ENCODE measurements at places on chromosomes 1 and 21. TPM values are rescaled to one million over a fixed set of nuclear protein-coding genes. Genes with fewer than 3 reads are reported as not detected.
A peak's percentile ranks its signal among the peaks of the same experiment; 100 is the strongest.

FAM131C gene
- total RNA-seq, result not detected

ZNF695 gene
- total RNA-seq, result 13.2 TPM

KIF21B gene
- 0.13 TPM for total RNA-seq

MARK1 gene
- not detected for total RNA-seq

- H3K36me3 ChIP-seq, result no peaks in the 10 kb centered on the region
- no peak overlapping the region for H3K27ac ChIP-seq
- DNase-seq, result peak; percentile 42
- H3K4me3 ChIP-seq, result no peak overlapping the region
Measured at GRCh38 chr1:64921771-64922170, 44.6 kb downstream of the JAK1 start.

- H3K27me3 ChIP-seq, result no peaks in the 10 kb centered on the region
- H3K4me3 ChIP-seq, result no peak overlapping the region
- DNase-seq, result peak; percentile 89
- peak overlapping the region; percentile 51 for H3K27ac ChIP-seq
- peaks cover 40% of the 10 kb centered on the region for H3K36me3 ChIP-seq
- peaks cover 55% of the 10 kb centered on the region for H3K4me1 ChIP-seq
Measured at GRCh38 chr1:93585059-93585966, 96.3 kb downstream of the BCAR3 start.

GRCh38 chr1:77349275-77349674, 67.5 kb downstream of the AK5 start:
- H3K36me3 ChIP-seq, result no peaks in the 10 kb centered on the region
- no peak for DNase-seq
- H3K27ac ChIP-seq, result no peak overlapping the region
- H3K4me1 ChIP-seq, result no peaks in the 10 kb centered on the region

GRCh38 chr1:200896531-200897196, 2.0 kb downstream of the INAVA start:
- H3K4me1 ChIP-seq, result peaks cover 88% of the 10 kb centered on the region
- peak overlapping the region; percentile 79 for H3K27ac ChIP-seq
- DNase-seq, result peak; percentile 93
- H3K36me3 ChIP-seq, result peaks cover 6% of the 10 kb centered on the region

- H3K27me3 ChIP-seq, result peaks cover 4% of the 10 kb centered on the region
- H3K27ac ChIP-seq, result no peak overlapping the region
- H3K4me1 ChIP-seq, result peaks cover 11% of the 10 kb centered on the region
- no peaks in the 10 kb centered on the region for H3K36me3 ChIP-seq
- H3K4me3 ChIP-seq, result no peak overlapping the region
Measured at GRCh38 chr1:53342735-53343470, 15.0 kb upstream of the LRP8 start.

- no peak for DNase-seq
- no peak overlapping the region for H3K27ac ChIP-seq
- H3K4me3 ChIP-seq, result no peak overlapping the region
Measured at GRCh38 chr1:109969907-109970306, 14.7 kb upstream of the AHCYL1 start.

DNA sequence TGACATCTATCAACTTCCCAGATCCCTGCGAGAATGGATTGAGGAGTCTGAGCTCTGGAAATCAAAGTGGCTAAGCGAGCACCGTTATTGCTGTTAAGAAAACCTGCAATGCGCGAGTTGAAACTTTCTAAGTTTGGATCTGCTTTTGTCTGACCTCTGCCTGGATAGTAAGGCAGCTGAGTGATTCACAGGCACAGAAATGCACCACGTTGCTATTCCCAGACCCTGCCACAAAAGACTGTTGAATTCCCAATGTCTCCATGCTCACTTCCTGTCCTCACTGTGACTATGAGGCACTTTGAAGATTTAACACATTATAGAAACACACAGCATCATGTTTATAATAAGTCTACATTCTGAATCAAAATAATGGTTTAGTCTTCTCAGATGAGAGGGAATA, 27.1 kb upstream of the CNIH3 start:
- no peaks in the 10 kb centered on the region for H3K27me3 ChIP-seq

DNA sequence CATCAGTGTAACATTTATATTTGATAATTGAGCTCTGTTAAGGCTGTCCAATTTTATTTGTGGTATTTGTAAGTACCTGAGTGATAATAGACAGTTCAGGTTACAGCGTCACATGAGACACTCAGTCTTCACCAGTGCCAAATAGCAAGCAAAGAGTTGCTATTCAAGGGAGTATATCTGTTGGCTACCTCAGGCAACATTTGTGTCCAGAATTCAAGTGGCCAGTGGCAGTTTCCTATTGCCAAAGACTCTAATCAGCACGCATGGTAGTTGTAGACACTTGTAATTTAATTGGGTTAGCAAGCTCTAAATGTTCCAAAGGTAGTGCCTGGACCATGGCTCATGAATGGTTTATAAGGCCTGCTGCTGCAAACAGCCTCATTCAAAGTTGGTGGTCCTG, 1524.3 kb upstream of the B3GALT2 start:
- no peaks in the 10 kb centered on the region for H3K4me1 ChIP-seq
- no peaks in the 10 kb centered on the region for H3K36me3 ChIP-seq
- DNase-seq, result no peak
- H3K27me3 ChIP-seq, result no peaks in the 10 kb centered on the region

DNA sequence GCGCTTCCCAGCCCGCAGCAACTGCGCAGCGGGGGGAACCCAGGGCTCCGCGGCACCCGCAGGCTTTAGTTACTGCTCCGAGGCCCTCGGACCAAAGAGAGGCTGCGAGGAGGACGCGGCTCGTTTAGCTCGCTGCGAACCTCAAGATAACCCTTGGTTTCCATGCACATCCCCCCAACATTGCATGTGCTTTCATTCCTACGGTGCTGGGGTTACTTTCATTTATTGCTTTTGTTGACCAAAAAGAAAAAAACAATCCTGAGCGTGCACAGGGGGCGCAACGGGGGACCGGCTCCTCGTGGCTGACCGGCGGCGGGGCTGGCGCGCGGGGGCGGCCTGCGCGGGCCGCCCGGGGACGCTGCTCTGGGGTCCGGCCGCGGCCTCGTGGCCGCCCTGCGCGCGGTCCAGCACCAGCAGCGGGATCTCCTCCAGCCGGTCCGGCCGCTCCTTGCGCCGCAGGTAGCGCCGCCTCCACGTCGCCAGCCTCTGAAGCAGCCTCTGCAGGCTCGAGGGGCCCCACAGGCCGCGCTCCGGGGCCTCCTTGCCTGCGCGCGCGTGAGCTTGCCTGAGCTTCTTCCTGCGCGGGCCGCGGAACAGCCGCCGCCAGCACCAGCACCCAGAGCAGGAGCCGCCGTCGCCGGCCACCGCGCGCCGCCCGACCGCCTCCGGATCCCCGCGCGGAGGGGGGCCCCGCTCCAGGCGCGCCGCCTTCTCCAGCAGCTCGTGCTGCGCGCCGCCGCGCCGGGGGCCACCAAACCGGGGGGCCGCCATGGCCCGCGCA, 77.4 kb downstream of the DESI2 start:
- no peak for DNase-seq
- H3K4me3 ChIP-seq, result peak overlapping the region; percentile 58
- H3K27me3 ChIP-seq, result no peaks in the 10 kb centered on the region
- no peak overlapping the region for H3K27ac ChIP-seq
- peaks cover 9% of the 10 kb centered on the region for H3K4me1 ChIP-seq

DNA sequence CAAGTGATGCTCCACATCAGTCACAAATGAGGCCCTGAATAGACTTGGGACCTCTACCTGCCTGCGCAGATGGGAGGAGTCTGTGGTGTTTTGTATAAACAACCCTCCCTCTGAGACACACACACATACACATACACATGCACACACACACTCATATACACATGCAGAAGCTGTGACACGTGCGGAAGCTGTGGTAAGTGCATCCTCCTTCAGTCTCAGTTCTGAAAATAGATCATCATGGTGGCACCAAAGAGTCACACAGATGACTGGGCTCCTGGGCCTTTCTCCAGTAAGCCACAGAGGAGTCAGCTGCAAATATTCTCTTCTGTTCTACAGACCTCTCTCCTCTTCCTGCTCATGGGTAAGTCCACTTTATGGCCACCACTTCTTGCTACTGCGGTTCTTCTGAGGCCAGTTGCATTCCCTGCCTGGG, at the start of gene LY9:
Gene LY9, plus strand, starts transcription at position 224 of the 433 bp plus-strand sequence. Its CDS starts 14 bp downstream, at position 238.
- no peaks in the 10 kb centered on the region for H3K27me3 ChIP-seq
- no peak for DNase-seq
- no peaks in the 10 kb centered on the region for H3K36me3 ChIP-seq
- no peaks in the 10 kb centered on the region for H3K4me1 ChIP-seq

DNA sequence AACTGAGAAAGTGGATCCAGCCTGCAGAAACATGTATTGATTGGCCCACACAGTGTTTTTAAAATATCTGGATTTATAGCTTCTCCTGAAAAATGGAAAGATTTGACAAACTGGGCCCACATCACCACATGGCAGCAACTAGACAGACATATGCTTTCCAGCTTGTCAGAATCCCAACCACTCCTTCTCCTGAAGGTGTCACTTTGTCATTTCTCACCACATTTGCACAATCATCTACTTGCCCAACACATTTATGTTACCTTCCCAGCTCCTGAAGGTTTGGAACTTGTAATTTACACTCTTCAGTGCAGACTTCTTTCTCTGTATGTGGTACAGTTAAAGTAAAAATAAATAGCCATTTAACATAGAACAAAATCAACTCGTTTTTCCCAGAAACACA, 126.1 kb upstream of the KIAA1614 start:
- H3K4me3 ChIP-seq, result no peak overlapping the region
- H3K27ac ChIP-seq, result no peak overlapping the region
- no peaks in the 10 kb centered on the region for H3K27me3 ChIP-seq
- H3K4me1 ChIP-seq, result peaks cover 10% of the 10 kb centered on the region
- H3K36me3 ChIP-seq, result no peaks in the 10 kb centered on the region

DNA sequence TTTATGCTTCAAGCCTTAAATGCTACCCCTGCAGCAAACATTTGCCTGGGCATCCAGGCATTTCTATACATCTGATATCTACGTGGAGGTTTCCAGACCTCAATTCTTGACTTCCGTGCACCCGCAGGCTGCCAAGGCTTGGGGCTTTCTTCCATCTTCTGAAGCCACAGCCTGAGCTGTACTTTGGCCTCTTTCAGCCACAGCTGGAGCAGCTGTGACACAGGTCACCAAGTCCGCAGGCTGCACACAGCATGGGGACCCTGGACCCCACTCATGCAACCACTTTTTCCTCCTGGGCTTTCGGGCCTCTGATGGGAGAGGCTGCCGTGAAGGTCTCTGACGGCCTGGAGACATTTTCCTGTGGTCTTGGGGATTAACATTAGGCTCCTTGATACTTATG, 5.4 kb upstream of the HAO2 start:
- no peak overlapping the region for H3K27ac ChIP-seq
- H3K36me3 ChIP-seq, result no peaks in the 10 kb centered on the region
- no peak overlapping the region for H3K4me3 ChIP-seq
- no peak for DNase-seq
- no peaks in the 10 kb centered on the region for H3K27me3 ChIP-seq

- no peaks in the 10 kb centered on the region for H3K4me1 ChIP-seq
- DNase-seq, result no peak
- no peak overlapping the region for H3K4me3 ChIP-seq
Measured at GRCh38 chr1:43451157-43451591, 2.6 kb downstream of the HYI start.

- H3K27ac ChIP-seq, result no peak overlapping the region
- no peaks in the 10 kb centered on the region for H3K36me3 ChIP-seq
- DNase-seq, result no peak
- H3K4me3 ChIP-seq, result no peak overlapping the region
Measured at GRCh38 chr1:215007880-215008279, 74.7 kb upstream of the KCNK2 start.

DNA sequence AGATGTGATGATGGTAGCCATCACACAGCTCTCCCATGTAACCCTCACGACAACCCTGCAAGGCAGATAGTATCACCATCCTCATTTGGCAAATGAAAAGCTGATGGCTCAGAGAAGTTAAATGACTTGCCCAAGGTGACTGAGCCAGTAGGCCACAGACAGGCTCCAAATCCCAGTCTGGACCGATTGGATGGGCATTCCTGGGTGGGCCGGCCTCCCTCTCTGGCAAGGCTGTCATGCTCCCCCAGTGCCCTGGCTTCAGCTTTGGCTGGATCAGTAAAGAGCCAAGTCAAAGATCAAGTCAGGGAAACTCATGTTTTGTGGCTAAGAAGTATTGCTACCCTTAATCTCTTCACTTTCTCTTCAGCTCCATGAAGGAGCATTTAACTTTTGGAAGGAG, 41.2 kb downstream of the CDCP2 start:
- DNase-seq, result no peak
- H3K4me1 ChIP-seq, result peaks cover 8% of the 10 kb centered on the region
- no peak overlapping the region for H3K27ac ChIP-seq
- no peaks in the 10 kb centered on the region for H3K36me3 ChIP-seq
- no peak overlapping the region for H3K4me3 ChIP-seq

- H3K4me3 ChIP-seq, result no peak overlapping the region
- H3K27ac ChIP-seq, result no peak overlapping the region
- no peaks in the 10 kb centered on the region for H3K36me3 ChIP-seq
- H3K27me3 ChIP-seq, result peaks cover 12% of the 10 kb centered on the region
Measured at GRCh38 chr1:30109853-30110252, 613.5 kb downstream of the MATN1 start.

DNA sequence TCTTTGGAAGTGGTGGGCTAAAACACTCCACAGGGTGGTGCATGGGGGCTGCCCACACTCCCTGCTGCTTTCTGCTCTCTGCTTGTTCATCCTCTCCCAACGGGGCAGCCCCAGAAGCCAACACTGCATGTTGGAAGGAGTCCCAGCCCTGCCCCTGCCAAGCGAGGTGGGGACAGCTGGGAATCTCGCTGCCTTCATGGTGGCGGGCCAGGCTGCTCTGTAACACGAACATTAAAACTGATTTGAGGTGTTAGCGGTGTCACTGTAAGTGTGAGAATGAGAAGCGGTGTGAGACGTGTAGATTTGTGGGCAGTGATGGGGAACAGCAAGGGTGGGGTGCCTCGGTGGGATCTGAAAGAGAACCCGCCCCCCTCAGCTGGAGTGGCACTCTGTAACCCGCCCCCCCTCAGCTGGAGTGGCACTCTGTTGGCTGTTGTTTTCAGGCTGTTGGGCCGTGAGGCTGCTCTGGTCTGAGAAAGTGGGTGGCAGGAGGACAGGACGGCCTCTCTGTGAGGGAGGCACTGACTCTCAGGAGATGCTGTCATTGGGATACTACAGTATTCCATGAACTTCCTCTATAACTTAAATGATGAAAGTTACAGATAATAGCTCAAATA, 80.9 kb downstream of the PCBP3 start:
- no peaks in the 10 kb centered on the region for H3K4me1 ChIP-seq
- no peak overlapping the region for H3K4me3 ChIP-seq
- no peaks in the 10 kb centered on the region for H3K27me3 ChIP-seq
- no peak for DNase-seq
- H3K36me3 ChIP-seq, result no peaks in the 10 kb centered on the region
- H3K27ac ChIP-seq, result no peak overlapping the region

DNA sequence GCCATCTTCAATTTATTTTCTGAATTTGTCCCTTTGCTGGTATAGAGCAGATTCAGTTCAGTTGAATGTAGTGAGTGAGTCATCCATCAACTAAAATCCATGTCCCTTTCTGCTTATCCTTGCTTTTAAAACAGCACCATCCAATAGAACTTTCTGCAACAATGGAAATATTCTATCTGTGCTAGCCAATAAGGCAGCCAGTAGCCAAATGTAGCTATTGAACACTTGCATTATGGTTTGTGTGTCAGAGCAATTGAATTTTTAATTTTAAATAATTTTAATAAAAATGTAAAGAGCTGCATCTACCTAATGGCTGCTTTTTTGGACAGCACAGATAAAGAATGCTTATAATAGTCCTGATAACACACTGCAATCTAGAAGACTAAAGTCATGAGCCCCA, at the start of gene GJA9:
Gene GJA9, minus strand, starts transcription at position 101 of the 400 bp plus-strand sequence. CDS start 5,489 bp downstream, outside the sequence.
- no peak within 1 kb of the TSS for H3K4me3 ChIP-seq
- no peak for DNase-seq
- no peaks in the 10 kb centered on the region for H3K4me1 ChIP-seq
- H3K27me3 ChIP-seq, result no peaks in the 10 kb centered on the region
- H3K36me3 ChIP-seq, result no peaks in the 10 kb centered on the region
